Effector CD4-positive, alpha-beta T cell (primary cell): ENCODE measurements at places on chromosomes 11 and 22.

DNA sequence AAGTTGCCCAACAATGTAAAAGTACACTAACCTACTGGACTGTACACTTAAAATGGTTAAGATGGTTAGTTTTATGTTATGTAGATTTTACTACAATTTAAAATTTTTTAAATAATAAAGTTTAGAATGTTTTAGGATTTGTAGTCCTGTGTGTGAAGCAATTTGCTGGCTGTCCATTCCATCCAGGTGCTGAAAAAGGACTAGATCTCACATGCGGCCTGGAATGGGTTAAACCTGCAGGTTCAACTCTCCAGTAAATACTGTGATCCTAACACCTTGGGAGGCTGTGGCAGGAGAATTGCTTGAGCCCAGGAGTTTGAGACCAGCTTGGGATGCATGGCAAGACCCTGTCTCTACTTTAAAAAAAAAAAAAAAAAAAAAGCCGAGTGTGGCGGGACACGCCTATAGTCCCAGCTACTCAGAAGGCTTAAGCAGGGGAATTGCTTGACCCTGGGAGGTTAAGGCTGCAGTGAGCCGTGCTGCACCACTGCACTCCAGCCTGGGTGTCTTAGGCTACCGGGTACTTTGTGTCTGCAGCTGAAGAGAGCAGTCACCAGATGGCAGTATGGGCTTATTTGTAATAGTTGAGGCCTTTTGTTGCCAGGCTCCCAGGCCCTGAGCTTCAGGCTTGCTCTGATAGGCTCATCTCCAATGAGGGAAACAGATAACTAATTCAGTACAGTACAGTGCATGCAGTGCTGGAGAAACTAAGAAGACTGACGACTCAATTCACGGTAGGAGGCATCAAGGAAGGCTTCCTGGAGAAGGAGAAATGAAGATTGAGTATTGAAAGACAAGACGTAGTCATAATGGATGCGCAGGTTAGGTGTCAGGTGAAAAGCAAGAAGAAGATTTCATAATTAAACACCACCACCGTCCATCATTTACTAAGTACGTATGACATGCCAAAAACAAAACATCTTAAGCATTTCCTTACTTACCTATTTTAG lies 64.7 kb upstream of the ASPHD2 start:
- peak; percentile 39 for DNase-seq

DNA sequence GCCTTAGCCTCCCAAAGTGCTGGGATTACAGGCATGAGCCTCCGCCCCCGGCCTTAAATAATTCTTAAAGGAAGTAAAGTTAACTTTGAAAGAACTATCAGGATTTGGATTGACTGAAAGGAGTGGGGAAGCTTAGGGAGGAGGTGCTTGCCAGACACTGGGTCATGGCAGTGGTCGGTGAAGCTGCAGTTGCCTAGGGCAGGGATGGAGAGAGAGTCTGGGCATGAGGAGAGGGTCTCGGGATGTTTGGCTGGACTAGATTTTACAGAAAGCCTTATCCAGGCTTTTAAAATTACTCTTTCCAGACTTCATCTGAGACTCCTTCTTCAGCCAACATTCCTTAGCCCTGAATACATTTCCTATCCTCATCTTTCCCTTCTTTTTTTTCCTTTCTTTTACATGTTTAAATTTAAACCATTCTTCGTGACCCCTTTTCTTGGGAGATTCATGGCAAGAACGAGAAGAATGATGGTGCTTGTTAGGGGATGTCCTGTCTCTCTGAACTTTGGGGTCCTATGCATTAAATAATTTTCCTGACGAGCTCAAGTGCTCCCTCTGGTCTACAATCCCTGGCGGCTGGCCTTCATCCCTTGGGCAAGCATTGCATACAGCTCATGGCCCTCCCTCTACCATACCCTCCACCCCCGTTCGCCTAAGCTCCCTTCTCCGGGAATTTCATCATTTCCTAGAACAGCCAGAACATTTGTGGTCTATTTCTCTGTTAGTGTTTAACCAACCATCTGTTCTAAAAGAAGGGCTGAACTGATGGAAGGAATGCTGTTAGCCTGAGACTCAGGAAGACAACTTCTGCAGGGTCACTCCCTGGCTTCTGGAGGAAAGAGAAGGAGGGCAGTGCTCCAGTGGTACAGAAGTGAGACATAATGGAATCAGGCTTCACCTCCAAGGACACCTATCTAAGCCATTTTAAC lies at the start of gene NNMT:
TSS of gene NNMT (plus strand) at position 724 of the 929 bp plus-strand sequence. CDS start at position 882, 158 bp downstream.
- DNase-seq = no peak

DNA sequence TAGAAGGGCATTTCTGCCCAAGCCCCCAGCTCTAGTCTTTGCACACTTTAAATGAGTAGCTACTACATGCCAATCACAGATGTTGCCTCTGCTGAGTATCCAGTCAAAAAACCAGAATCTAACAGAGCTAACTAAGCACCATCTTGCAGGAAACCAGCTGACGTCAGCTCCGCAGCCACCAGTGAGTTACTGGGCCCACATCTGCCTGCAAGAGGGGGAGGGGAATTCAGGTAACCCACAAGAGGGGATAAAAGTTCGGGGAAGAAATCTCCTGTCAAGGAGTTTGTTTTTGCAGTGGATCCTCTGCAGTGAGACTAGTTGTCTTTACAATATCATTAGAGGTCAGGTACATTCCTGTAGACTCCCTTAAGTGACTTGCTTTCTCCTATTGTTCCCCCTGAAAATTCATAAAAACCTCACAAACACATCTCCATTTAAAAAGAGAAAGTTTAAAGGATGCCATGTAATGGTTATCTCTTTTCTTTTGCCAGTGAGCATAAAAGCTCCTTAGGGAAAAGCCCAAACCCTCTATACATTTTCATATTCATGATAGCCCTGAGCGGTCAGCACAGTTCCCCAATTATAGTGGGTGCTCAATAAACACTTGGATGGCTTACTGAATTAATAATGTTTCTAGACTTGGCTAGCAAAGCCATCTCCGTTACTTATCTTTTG lies 9.3 kb downstream of the CD44 start:
- peak; percentile 49 for DNase-seq

- no peak for DNase-seq
Measured at GRCh38 chr22:31830721-31831070, 76.9 kb downstream of the DEPDC5 start.

DNA sequence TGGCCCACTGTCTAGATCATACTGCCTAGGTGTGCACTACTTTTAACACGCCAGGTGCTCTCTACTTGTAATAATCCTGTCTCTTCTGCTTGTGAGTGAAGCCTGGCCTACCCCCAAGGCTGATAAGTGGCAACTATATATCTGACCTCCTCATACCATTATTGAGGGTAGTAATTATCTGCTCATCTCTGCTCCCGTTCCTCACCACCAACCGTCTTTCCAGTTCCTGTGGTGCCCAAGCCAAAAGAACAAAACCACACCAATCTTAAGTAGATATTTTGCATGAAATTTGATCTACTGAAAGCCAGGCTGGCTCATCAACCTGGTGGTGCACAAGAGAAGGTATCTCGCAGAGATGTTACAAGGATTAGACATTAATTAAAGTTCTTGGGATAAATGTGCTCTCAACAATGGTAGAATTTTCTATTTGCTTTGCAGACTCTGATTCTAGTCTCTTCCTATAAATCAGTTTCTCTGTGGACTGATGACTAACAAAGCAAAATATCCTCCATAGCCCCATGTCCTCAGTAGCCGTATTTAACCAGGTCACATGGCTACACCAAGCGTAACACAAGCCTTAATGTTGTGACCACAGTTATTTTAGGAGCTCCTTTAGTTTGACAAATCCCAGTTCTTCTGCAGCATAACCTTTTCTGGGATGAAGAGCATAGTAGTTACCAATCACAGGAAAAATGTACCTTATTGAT lies 267.2 kb downstream of the NTM start:
- no peak for DNase-seq

DNA sequence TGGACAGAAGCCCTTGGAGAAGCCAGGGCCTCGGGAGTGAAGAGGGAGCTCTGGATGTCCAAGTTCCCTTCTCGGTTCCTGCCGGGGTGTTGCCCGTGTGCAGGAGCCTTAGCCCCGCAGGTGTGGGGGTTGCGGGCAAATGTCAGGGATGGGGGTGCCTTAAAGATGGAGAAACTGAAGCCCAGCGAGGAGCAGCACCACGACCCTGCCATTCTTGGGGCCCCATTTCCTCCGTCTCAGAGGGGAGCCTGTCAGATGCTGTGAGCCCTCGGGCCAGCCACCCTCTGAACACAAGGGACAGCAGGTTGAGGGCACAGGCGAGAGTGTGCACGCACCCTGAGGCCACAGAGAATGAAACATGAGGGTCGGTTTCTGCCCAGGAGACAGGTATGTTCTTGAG lies 6.3 kb downstream of the OSBPL5 start:
- no peak for DNase-seq

DNA sequence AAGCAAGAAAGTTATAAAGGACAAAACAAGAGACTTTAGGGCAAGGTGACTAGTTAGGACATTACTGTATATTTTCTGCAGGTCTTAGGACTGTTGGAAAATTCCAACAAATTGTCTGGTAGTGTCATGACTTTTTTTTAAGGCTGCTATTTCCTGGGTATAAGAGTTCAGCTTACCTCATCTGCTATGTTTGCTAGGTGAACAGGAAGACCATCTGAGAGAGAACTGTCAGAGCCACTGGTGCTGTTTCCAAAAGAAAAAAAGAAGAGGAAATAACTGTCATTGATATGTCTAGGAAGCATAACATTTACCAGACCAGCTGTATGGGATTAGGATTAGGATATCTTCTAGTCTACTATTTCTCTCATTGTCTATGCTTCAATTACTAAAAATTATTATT lies 26.3 kb upstream of the MTCH2 start:
- DNase-seq = no peak

DNA sequence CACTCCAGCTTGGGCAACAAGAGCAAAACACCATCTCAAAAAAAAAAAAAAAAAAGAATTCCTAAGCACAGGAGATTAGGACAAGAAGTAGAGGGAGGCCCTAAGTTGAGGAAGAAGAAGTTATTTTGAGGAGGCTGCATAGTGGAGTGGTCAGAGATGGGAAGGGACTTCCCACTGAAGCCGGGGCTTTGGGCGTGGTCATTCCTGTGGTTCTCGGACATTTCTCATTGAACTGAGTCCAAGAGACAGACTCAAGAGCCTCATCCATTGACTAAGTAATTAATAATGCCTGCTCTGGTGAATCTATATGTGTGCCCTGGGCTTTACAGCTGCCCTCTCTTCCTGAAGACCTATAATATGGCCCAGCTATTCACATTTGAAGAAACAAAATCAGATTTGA lies 53.2 kb upstream of the FTH1 start:
- no peak for DNase-seq
